ENCODE measurements at places on chromosomes 11 and 22.
A peak's percentile ranks its signal among the peaks of the same experiment; 100 is the strongest.

GRCh38 chr11:75475767-75476650 lies 43.0 kb upstream of the KLHL35 start:
- no peak for DNase-seq

DNA sequence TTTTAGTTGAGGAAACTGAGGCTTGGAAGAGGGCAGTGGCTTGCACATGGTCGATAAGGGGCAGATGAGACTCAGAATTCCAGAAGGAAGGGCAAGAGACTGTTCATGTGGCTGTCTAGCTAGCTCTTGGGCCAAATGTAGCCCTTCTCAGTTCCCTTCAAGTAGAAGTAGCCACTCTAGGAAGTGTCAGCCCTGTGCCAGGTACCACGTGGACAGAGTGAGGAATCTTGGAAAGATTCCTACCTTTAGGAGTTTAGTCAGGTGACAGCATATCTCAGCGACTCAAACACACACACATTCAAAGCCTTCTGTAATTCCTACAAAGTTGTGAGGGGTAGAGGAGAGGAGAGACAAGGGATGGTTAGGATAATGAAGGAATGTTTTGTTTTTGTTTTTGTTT lies 18.3 kb downstream of the PIK3IP1 start:
- no peak for DNase-seq

- no peak for DNase-seq
Measured at GRCh38 chr11:106031202-106031810, 9.3 kb upstream of the MSANTD4 start.

DNA sequence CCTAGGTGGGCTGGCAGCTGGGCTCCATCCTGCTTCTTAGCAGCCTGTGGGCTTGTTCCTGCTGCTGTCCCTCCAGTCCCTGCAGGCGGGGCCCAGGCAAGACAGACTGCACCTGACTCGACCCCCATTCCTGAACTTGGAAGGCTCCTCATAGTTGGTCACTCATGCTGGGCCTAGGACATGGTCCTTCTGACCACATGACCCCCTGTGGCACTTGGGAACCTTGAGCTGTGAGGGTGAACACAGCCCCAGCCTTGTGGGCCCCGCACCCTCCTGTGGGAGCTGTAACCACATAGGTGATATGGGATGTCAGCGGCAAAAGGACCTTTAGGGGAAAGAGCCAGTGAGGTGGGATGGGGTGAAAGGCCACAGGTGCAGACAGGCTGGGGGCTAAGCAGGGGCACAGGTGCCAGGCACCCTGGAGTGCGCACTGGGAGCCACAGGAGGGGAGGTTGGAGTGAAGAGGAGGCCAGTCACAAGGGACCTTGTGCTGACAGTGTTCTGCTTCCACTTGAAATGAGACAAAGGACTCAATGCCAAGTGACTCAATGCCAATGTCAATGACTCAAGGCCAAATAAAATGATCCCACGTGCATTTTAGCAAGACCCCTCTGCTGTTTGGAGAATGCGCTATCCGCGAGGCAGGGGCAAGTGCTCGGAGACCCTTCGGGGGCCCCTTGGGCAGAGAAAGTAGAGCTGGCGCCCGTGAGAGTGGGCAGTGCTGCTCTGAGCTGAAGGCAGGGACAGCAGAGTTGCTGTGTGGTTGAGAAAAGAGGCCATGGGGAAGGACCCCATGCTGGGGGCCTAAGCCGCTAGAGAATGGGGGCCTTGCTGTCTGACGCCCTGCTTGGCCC lies 90.7 kb downstream of the MORC2 start:
- DNase-seq = no peak

DNA sequence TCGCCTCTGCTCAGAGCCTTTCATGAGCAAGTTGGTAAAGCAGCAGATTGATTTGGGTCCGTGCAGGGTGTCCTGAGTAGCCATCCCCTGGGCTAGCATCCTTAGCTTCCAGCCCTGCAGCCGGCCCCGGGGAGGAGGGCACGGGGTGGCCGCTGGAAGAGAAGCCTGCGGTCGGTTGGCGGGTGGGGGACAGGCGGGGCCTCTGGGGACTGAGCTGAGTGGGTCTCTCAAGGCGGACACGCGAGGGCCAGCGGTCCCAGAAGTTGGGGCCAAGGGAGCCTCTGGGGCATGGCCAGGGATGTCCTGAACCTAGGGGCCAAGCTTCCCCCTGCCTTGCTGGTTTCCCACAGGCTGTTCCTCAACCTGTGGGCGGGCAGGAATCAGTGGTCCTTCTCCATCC lies 143.0 kb downstream of the TBC1D22A start:
- DNase-seq = no peak

DNA sequence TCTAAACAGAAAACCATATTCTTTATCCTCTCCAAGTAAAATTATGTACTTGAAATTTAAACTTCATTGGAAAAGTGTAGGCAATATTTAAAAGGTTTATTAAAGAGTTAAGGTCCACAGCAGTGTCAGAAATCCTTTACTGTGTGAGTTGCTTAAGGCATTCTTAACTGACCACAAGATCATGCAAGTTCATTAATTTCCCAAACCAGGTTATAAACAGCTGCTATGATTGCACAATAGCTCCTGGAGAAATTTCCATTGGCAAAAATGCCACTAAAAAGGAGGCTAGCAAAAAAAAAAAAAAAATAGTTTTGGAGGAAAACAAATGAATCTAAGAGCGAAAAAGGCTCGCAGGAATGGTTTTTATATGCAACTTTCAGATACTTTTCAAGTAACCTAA lies 106.2 kb downstream of the ETS1 start:
- DNase-seq = no peak

GRCh38 chr11:57979532-57980079 lies 44.1 kb upstream of the OR9Q1 start:
- DNase-seq = no peak

GRCh38 chr11:68661697-68662603 lies 22.4 kb upstream of the GAL start:
- no peak for DNase-seq

- no peak for DNase-seq
Measured at GRCh38 chr22:45977551-45978274, 751 bp upstream of the WNT7B start.

DNA sequence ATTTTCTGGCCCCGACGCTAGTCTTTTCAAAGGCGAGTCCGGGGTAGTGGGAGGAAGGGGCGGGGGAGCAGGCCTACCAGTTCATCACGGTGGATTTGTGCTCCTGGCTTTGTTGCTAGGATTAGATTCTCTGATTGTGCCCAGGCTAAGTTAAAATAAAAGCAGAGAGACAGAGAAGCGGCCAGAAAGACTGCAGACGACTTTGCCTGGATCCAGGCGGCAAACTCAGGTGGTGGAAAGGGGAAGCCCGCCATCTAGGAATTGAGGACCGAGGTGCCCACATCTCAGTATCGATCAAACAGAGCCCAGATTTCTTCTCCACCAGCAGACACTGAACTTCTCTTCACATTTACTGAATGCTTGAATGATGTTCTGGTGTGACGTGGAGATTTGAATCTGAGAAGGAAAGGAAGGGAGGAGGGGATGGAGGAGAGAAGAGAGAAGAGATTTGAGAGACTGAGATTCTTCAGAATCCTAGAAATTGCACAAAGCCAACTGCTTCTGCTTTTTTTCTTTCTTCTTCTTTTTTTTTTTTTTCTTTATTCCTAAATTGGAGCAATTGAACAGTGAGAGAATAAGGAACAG lies 2.7 kb downstream of the FAT3 start:
- DNase-seq = no peak

- DNase-seq = no peak
Measured at GRCh38 chr11:69560141-69560790, 78.8 kb downstream of the LINC01488 start.

- no peak for DNase-seq
Measured at GRCh38 chr11:35826006-35826405, 117.9 kb upstream of the LDLRAD3 start.

DNA sequence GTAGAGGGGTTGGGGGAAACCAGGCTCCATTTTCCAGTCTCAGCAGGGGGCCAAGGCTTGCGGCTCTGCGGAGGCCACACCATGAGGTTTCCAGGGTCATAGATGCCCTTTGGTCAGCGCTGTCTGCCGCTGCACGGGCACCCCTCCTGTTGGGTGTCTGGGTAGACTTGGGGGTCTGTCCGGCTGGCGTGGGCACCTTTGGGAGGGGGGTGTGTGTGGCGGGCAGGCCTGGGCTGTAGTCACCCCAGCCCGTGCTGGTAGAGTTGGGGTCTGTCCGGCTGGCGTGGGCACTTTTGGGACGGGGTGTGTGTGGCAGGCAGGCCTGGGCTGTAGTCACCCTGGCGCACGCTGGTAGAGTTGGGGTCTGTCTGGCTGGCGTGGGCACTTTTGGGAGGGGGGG lies 18.6 kb downstream of the LSP1 start:
- no peak for DNase-seq

DNA sequence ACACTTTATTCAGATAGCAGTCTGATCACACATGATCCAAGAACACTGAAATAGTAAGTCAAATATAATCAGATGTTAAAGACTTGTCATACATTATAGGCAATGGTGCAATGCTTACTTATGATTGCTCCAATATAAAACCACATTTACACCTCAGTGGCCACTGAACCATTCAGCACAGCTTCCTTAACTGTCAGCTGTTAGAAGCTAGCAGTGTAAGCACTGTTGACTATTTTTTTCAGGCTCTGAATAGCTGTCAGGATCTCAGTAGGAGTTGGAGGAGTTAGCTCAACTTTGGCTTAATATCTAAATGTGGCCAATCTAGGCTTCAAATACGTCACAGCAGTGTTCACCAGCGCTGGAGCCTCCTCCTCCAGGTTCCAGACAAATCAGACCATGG lies 36.6 kb downstream of the METTL15 start:
- DNase-seq = no peak

- DNase-seq = no peak
Measured at GRCh38 chr11:14378171-14378570, 19.2 kb upstream of the RRAS2 start.

DNA sequence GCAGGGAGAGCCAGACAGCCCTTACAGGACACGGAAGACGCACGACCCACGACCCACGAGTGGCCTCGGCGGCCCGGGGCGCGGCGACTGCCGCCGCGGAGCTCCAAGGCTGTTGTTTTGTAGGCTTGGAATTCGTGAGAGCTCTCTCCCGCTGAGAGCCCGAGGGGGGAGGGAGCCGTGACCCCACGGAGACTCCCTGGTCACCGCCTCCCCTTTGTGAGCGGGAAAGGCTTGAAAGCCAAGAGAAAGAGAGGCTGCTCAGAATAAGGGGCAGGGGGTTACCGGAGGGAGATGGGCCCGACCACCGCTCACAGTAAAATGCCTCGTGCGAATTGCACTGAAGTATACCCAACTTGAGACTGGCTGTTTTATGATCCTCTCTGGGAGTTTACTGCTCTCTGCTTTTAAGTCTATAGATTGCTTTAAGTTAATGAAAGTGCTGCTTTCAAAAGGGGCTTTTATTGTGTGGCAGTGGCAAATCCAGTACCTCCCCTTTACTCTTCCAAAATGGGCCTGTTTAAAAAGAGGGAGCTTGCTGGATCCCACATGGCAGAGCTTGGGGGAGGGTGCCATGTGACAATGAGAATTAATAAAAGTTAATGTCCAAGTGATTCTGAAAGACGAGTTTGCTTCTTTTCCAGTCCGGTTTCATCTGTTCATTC lies 2.9 kb downstream of the PKNOX2 start:
- no peak for DNase-seq

- no peak for DNase-seq
Measured at GRCh38 chr11:74000307-74001133, 8.4 kb downstream of the UCP3 start.

- no peak for DNase-seq
Measured at GRCh38 chr11:64081745-64082442, 46.2 kb downstream of the FLRT1 start.

GRCh38 chr22:31602259-31602952 lies 59.6 kb downstream of the PISD start:
- no peak for DNase-seq

DNA sequence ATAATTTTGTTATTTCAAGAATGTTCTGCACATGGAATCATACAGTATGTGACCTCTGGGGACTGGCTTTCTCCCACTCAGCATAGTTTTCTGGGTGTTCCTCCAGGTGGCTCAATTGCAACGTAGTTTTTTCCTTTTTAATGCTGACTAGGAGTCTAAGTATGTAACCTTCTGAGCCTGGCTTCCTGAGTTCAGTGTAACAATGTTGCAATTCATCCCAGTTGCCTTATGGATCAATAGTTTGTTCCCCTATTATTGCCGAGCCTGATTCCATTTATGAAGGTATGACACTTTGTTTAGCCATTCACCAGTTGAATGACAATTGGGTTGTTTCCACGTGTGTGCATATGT lies 128.3 kb downstream of the CRYBB2 start:
- no peak for DNase-seq

DNA sequence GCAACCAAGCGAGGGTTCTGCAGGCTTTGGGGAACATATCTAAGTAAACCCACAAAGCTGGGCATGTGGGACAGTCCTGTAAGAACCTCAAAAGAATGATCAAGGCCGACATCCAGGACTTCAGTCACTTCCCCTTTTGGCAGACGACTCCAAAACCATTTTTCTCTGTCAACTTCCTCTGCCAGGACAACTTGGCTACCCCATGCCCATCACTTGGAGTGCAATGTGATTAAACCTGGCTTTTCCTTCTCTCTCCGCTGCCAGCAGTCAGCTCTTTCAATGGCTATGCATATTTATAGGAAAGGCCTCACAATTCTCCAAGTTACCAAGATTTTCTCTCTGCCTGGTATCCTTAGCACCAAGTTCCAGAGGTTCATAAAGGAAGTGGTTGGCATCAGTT lies 78.9 kb downstream of the C11orf58 start:
- no peak for DNase-seq

DNA sequence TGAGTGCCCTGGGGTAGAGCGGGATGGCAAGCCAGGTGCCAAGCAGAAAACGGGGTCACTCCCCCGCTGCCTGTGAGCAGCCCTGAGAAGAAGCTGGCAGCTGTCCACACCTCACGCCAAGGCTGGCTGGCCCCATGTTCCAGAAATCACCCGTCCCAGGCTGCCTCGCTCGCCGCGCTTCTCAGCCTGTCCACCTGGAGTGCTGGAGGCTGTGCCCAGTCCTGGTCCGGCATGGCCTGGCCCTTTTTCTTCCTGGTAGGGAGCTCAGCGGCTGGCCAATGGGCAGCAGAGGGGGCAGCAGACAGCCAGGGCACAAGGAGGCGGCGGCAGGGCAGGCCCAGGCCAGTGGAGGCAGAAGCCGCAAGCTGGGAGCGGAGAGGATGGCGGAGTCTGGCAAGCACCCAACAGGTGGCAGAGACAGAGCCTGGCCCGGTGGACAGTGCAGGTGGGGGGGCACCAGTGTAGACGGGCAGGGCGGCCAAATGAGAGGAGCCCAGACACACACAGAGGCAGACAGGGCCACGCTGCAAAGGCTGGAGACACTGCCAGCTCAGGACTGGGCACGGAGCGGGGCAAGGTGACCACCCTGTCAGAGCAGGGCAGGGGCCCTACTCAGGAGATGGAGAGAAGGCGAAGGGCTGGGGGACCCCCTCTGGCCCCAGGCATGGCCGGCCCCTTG lies 37.2 kb upstream of the TH start:
- DNase-seq = peak; percentile 6

DNA sequence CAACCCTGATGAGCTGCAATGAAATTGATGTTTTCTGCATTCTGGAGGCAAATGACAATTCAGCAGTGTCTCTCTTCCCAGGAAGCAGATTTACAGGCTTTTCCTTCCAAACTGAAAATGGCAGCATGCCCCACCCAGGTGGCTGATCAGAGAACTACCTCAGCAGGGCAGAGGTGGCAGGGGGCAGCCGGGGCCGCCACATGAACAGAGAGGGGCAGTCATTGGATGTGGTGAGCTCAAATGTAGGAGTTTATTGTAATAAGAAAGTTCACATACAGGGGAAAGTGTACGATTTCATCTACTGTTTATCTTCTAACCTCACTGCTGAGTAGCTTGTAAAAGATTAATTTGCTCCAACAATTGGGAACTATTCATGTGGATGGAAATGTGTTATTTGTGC lies 15.7 kb upstream of the PARVA start:
- DNase-seq = no peak

GRCh38 chr11:86632499-86633269 lies 39.7 kb downstream of the ME3 start:
- peak; percentile 23 for DNase-seq

GRCh38 chr22:36606114-36606513 lies 77.1 kb upstream of the EIF3D start:
- no peak for DNase-seq
